ENCODE measurements at places on chromosomes 3 and 15. TPM values are rescaled to one million over a fixed set of nuclear protein-coding genes. Genes with fewer than 3 reads are reported as not detected.

TEX264 gene
- total RNA-seq, result 37.1 TPM

TJP1 gene
- not detected for total RNA-seq

GOLGA6L7 gene
- total RNA-seq, result not detected

CPNE4 gene
- total RNA-seq, result not detected

MST1 gene
- 6.7 TPM for total RNA-seq

SPINK8 gene
- not detected for total RNA-seq

GALNT15 gene
- not detected for total RNA-seq

ACTRT3 gene
- 1.2 TPM for total RNA-seq

TICRR gene
- total RNA-seq, result 22.5 TPM

CLDN16 gene
- not detected for total RNA-seq

- peaks cover 62% of the 10 kb centered on the region for H3K4me1 ChIP-seq
- no peaks in the 10 kb centered on the region for H3K27me3 ChIP-seq
Observed at GRCh38 chr3:42081838-42082473, 9.2 kb upstream of the TRAK1 start.

- no peak overlapping the region for H3K4me3 ChIP-seq
- no peak for DNase-seq
- peaks cover 4% of the 10 kb centered on the region for H3K4me1 ChIP-seq
Observed at GRCh38 chr3:134621854-134622253, 29.0 kb downstream of the KY start.

- no peak overlapping the region for H3K4me3 ChIP-seq
- no peak overlapping the region for H3K27ac ChIP-seq
- peaks cover 11% of the 10 kb centered on the region for H3K27me3 ChIP-seq
- no peak for DNase-seq
- peaks cover 4% of the 10 kb centered on the region for H3K4me1 ChIP-seq
- H3K36me3 ChIP-seq, result no peaks in the 10 kb centered on the region
Observed at GRCh38 chr3:153829606-153830170, 291.5 kb upstream of the ARHGEF26 start.

GRCh38 chr3:111385971-111386495, 156.0 kb upstream of the CD96 start:
- peaks cover 1% of the 10 kb centered on the region for H3K36me3 ChIP-seq
- H3K27me3 ChIP-seq, result no peaks in the 10 kb centered on the region
- no peak for DNase-seq
- H3K4me1 ChIP-seq, result no peaks in the 10 kb centered on the region
- H3K4me3 ChIP-seq, result no peak overlapping the region

- H3K27ac ChIP-seq, result no peak overlapping the region
- H3K4me1 ChIP-seq, result peaks cover 1% of the 10 kb centered on the region
- no peaks in the 10 kb centered on the region for H3K36me3 ChIP-seq
Observed at GRCh38 chr3:9213019-9213634, 36.3 kb downstream of the SRGAP3 start.

DNA sequence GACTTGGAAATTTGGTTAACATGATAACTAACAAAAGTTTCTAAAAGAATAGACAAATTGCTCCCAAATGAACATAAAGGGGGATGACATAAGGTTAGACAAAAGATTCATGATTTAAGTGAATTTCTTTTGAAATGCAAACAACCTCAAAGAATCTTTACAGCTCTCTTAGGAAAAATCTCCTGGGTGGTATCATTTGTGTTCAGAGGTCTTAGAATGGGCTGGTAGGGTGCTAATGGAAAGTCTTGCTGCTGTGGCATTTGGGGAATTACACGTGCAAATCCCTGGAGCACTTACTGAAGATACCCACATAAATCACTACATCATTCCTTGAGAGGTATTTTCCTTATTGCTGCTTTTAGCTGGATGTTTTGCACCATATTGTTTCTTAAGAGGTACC, 14.4 kb upstream of the ROBO2 start:
- no peak for DNase-seq
- no peaks in the 10 kb centered on the region for H3K36me3 ChIP-seq
- no peaks in the 10 kb centered on the region for H3K27me3 ChIP-seq

GRCh38 chr3:9420850-9421549, 23.6 kb downstream of the SETD5 start:
- H3K36me3 ChIP-seq, result peaks cover 28% of the 10 kb centered on the region
- DNase-seq, result no peak
- no peaks in the 10 kb centered on the region for H3K27me3 ChIP-seq
- H3K4me3 ChIP-seq, result no peak overlapping the region

GRCh38 chr15:69042531-69042930, 28.0 kb downstream of the NOX5 start:
- no peak overlapping the region for H3K27ac ChIP-seq
- H3K27me3 ChIP-seq, result no peaks in the 10 kb centered on the region
- no peaks in the 10 kb centered on the region for H3K4me1 ChIP-seq
- H3K36me3 ChIP-seq, result no peaks in the 10 kb centered on the region
- no peak for DNase-seq

DNA sequence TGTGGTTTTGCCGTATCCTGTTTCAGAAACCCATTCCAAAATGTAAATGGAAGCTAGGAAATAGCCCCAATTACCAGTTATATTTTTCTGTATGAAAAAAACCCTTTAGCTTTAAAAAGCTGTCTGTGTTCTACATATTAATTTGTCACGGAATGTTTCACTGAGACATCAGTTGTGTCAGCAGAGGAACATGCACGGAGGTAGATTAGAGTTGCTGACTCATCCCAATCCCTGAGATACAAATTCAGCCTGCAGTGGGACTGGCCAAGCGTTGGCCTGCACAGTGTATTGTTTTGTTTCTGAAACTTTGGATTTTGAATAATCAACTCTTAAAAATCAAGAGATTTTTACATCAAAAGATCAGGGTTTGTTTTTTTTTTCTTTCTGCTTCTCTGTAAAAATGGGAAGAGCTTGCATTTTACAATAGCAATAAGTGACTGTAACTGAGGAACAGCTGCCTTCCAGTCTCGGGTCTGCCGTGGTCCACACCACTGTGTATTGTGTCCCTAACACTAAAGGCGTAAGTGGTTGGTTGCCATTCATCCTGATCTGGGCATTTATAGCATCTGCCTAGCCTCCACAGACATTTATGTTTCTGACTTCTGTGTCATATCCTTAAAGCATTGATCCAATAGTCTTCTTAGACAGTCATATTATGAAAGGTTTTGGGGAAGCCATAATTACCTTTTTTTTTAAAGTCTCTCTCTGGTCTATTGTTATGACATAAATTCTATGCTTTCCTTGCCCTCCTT, 218.1 kb downstream of the ADAMTSL3 start:
- peaks cover 19% of the 10 kb centered on the region for H3K27me3 ChIP-seq
- H3K4me1 ChIP-seq, result no peaks in the 10 kb centered on the region
- H3K4me3 ChIP-seq, result no peak overlapping the region

GRCh38 chr3:101998256-101998926, 149.1 kb downstream of the NFKBIZ start:
- H3K27ac ChIP-seq, result no peak overlapping the region
- DNase-seq, result no peak
- peaks cover 39% of the 10 kb centered on the region for H3K4me1 ChIP-seq
- no peaks in the 10 kb centered on the region for H3K36me3 ChIP-seq
- H3K4me3 ChIP-seq, result no peak overlapping the region

GRCh38 chr15:77907824-77908751, 169.4 kb downstream of the TBC1D2B start:
- H3K4me1 ChIP-seq, result peaks cover 3% of the 10 kb centered on the region
- no peak for DNase-seq
- H3K4me3 ChIP-seq, result no peak overlapping the region
- H3K27me3 ChIP-seq, result no peaks in the 10 kb centered on the region

GRCh38 chr3:49170744-49171118, 667 bp upstream of the KLHDC8B start:
- H3K4me1 ChIP-seq, result peaks cover 26% of the 10 kb centered on the region
- no peaks in the 10 kb centered on the region for H3K27me3 ChIP-seq
- peaks cover 2% of the 10 kb centered on the region for H3K36me3 ChIP-seq
- H3K4me3 ChIP-seq, result peak overlapping the region; percentile 81
- H3K27ac ChIP-seq, result peak overlapping the region; percentile 54

DNA sequence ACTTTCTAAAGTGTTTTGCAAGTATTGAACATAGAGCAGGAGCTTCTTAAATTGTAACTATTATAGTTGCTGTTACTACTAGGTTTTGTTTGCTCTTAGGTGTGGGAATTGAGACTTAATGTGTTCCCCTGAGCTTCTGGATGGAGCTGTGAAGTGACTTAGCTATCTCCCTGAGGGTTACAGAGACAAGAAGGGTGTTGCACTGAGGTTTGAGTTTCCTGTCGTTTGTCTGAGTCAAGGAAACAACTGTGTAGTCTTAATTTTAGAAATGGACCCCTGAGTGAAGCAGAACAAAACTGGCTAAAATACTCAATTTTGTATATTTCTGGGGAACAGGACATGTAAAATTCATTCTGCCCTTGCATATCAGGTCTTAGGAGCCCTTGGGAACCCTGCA, 20.4 kb downstream of the TTC21A start:
- no peaks in the 10 kb centered on the region for H3K36me3 ChIP-seq
- no peaks in the 10 kb centered on the region for H3K27me3 ChIP-seq
- H3K4me3 ChIP-seq, result no peak overlapping the region
- peaks cover 15% of the 10 kb centered on the region for H3K4me1 ChIP-seq
- no peak overlapping the region for H3K27ac ChIP-seq

DNA sequence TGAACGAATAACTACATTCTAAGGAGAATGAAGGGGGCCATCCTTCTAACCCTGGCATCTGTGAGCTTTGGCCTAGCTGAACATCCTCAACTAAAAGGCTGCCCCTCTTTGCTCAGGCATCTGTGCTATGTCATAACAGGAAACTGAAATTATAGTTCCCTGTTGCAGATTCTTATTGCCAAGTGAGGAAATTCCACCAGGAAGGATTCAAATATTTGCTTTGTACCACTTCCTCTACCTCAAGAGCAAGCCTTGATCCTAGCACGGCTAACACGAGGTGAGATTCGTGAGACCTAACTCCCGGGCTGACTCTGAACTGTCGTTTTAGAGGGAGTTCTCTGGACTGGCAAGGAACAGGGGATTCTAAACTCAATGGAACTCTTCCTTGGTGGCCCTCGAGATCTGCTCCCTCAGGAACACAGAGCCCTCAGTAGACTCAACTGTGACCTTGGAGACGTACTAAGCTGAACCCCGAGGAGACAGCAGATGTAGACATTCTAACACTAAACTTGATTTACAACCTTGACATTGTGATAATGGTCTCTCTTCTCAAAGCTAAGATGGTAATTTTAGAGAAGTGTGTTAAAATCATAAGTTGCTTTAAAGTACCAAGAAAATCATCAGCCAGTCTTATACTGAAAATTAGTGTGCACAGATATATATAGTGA, 4.2 kb downstream of the SPG21 start:
- peak overlapping the region; percentile 50 for H3K27ac ChIP-seq
- no peak for DNase-seq
- peak overlapping the region; percentile 15 for H3K4me3 ChIP-seq
- H3K36me3 ChIP-seq, result peaks cover 17% of the 10 kb centered on the region

GRCh38 chr15:70017801-70018200, 79.9 kb downstream of the TLE3 start:
- no peak for DNase-seq
- H3K27me3 ChIP-seq, result peaks cover 21% of the 10 kb centered on the region
- H3K36me3 ChIP-seq, result peaks cover 1% of the 10 kb centered on the region
- no peak overlapping the region for H3K4me3 ChIP-seq
- peaks cover 15% of the 10 kb centered on the region for H3K4me1 ChIP-seq

GRCh38 chr3:167451282-167451681, 22.6 kb downstream of the SERPINI2 start:
- H3K27me3 ChIP-seq, result no peaks in the 10 kb centered on the region
- no peak overlapping the region for H3K4me3 ChIP-seq
- no peaks in the 10 kb centered on the region for H3K36me3 ChIP-seq
- H3K4me1 ChIP-seq, result no peaks in the 10 kb centered on the region
- DNase-seq, result no peak

GRCh38 chr3:69699183-69699582, 40.1 kb upstream of the MITF start:
- no peaks in the 10 kb centered on the region for H3K36me3 ChIP-seq
- no peak overlapping the region for H3K4me3 ChIP-seq
- no peak for DNase-seq
- no peak overlapping the region for H3K27ac ChIP-seq

- H3K4me1 ChIP-seq, result peaks cover 13% of the 10 kb centered on the region
- H3K36me3 ChIP-seq, result no peaks in the 10 kb centered on the region
- H3K4me3 ChIP-seq, result no peak overlapping the region
- no peaks in the 10 kb centered on the region for H3K27me3 ChIP-seq
- DNase-seq, result no peak
Observed at GRCh38 chr3:128847666-128848370, 31.6 kb upstream of the ACAD9 start.

- H3K27ac ChIP-seq, result no peak overlapping the region
- H3K36me3 ChIP-seq, result no peaks in the 10 kb centered on the region
- H3K4me3 ChIP-seq, result no peak overlapping the region
- H3K4me1 ChIP-seq, result no peaks in the 10 kb centered on the region
Observed at GRCh38 chr15:45441686-45442085, 63.3 kb upstream of the GATM start.

DNA sequence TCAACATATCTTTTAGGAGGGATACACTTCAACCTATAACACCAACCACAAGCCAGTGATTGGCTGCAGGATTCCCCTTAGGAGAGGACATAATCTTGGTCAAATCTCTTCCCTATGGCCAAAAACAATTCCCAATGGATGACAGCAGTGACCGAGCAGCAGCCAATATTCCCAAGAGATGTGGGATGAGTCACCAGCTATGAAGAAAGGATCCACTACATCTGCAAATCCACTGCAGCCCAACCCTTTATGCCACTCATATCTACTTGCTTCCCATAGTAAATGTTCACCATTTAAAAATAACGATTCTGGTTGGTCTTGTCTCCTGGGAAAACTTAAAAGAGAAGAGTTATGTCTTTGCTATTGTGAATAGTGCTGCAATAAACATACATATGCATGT, 4.5 kb upstream of the IQCF5 start:
- H3K27me3 ChIP-seq, result peaks cover 18% of the 10 kb centered on the region
- DNase-seq, result no peak
- H3K4me1 ChIP-seq, result no peaks in the 10 kb centered on the region
- no peak overlapping the region for H3K4me3 ChIP-seq
- no peaks in the 10 kb centered on the region for H3K36me3 ChIP-seq
- no peak overlapping the region for H3K27ac ChIP-seq

DNA sequence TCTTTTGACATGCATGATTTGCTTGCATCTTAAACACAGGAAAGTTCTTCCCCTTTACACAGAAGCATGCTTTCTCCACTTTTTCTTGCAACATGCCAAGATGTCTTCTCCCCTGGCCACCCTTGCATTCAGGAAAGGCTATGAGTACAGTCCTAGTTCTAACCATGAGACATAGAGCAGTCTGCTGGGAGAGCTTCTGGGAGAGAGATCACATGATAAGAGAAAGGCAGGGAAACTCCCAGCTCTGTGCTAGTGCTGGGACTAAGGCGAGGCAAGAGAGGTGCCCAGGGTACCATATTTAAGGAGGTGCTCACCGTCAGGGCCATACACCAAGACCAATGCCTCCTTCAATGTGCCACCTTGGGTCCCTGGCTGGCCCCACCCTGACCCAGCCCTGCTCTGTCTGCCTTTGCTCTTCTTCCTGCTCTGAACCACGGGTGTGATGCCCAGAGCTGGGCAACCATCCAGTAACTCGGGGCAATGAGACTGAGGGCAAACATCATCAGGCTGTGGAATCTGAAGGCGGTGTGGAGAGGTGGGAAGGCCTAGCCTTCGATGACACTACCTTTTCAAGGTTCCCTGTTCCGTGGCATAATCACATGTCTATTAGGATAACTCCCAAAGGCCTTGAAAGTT, 77.4 kb upstream of the PRR20G start:
- DNase-seq, result no peak
- no peaks in the 10 kb centered on the region for H3K4me1 ChIP-seq
- no peak overlapping the region for H3K27ac ChIP-seq

GRCh38 chr3:163779396-163780344, 1298.6 kb downstream of the SI start:
- no peaks in the 10 kb centered on the region for H3K27me3 ChIP-seq
- no peak overlapping the region for H3K4me3 ChIP-seq
